ENCODE measurements at places on chromosomes 7 and 10.

- DNase-seq: no peak
Observed at GRCh38 chr10:59362959-59363381, 621 bp upstream of the FAM13C start.

DNA sequence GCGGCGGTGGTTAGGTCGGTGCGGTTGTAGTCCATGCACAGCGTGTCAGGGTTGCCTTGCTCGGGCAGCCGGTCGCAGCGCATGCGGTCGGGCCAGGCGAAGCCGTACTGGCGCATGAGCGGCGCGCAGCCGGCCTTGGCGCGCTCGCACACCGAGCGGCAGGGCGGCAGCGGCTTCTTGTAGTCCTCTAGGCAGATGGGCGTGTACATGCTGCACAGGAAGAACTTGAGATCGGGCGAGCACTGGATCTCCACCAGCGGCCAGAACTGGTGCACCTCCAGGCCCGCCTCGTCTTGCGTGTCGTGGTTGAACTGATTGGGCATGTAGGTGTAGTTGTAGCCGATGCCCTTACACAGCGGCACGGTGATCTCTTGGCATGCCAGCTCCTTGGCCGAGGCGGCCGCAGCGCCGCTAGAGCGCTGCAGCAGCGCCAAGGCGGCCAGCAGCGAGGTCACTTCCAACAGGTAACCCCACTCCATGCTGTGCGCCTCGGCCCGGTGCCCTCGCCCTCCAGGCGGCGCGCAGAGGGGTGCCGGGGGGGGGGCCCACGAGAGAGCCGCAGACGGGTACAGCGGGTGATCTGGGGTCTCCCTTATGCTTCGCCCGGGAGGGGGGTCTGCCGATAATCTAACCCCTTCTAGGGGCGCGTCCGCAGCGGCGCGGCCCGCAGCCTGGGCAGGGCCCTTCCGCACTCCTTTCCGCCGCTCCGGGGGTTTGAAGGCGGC, 983 bp downstream of the FZD8 start:
- DNase-seq: no peak

GRCh38 chr7:29243910-29244655, 49.5 kb downstream of the CHN2 start:
- no peak for DNase-seq

GRCh38 chr10:53997953-53998352, 803.1 kb downstream of the PCDH15 start:
- no peak for DNase-seq

GRCh38 chr7:44748045-44748947, at the start of gene ZMIZ2:
ZMIZ2 (plus strand) TSS chr7:44748847; CDS start chr7:44756250, 7,403 bp downstream.
- DNase-seq: peak; percentile 42

- no peak for DNase-seq
Observed at GRCh38 chr7:144665689-144666381, 170.0 kb downstream of the TPK1 start.

- no peak for DNase-seq
Observed at GRCh38 chr7:28706584-28706983, 251.5 kb downstream of the TRIL start.

DNA sequence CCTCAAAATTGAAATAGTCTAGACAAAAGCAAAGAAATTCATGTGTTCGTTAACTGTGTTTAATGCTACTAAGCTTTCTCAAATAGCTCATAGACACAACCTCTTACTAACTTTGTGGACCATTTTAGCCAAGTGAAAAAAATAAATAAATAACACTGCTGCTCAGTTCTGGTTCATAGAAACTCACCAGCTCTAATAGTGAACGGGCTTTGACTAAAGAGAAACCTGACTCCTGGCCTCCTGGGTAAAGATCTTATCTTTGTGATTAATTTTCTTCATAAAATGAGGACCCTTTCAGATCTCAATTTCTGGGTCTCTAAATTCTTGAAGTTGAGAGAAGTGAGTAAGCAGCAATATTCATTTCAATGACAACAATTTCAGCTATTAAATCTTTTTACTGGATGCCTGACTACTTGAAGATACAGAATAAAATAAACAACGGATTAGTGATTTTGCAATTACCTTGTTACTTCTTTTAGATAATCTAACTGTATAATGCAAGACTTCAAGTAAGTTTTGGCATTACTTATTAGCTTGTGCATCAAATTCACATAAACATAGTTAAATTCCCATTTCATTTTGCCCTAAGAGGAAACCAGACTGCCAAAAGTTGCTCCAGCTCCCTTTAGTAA, 3.1 kb downstream of the CADPS2 start:
- DNase-seq: no peak

GRCh38 chr10:387909-388660, 252.8 kb downstream of the ZMYND11 start:
- DNase-seq: no peak

- no peak for DNase-seq
Observed at GRCh38 chr7:143487566-143487965, 9.9 kb downstream of the TAS2R41 start.

GRCh38 chr7:4138866-4139265, 543.2 kb upstream of the FOXK1 start:
- no peak for DNase-seq

DNA sequence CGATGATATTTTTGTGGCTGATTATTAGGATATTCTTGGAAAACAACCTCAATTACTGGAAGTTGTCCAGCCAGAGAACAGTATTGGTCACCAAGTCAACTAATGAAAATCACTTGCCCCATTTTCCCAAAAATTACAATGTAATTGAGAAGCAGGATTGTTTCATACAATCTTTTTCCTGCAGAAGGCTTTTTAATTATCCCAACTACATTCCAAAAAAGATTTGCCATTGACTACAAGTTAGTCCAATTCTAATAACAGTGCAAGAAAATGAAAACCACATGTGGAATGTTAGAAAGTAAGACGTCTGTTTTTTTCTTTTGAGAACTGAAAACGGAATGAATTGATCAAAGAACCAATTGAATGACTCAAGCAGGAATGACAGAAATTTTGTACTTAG, 1195.8 kb downstream of the SORCS1 start:
- DNase-seq: no peak

- DNase-seq: no peak
Observed at GRCh38 chr7:81845744-81846241, 75.9 kb upstream of the HGF start.

GRCh38 chr7:66758950-66759628, 18.6 kb downstream of the RABGEF1 start:
- no peak for DNase-seq

- DNase-seq: no peak
Observed at GRCh38 chr7:17854261-17855047, 85.8 kb downstream of the SNX13 start.

- no peak for DNase-seq
Observed at GRCh38 chr10:115856580-115856979, 416.4 kb downstream of the GFRA1 start.

GRCh38 chr7:6293202-6293601, 20.8 kb upstream of the CYTH3 start:
- no peak for DNase-seq

- DNase-seq: no peak
Observed at GRCh38 chr10:102951316-102951715, 33.2 kb downstream of the CNNM2 start.

DNA sequence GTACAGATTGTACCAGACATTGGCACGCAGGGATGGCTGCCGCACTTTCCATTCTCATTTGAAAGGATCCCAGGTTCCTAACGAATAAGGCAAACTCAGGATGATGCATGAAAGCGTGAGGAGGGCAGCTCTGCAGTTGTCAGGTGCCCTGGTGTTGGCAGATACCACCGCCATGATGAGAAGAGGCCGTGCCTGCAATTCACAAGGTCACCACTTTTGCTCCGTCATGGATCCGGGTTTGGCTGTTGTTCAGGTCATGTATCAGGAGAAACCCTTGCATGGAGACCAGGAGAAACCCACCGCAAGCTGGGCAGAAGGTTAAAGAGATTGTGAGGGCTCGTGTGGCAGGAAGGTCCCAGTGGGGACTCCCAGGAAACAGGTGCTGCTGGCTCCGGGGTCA, 233.2 kb downstream of the KLF6 start:
- no peak for DNase-seq

- DNase-seq: no peak
Observed at GRCh38 chr7:42278344-42278743, 41.3 kb upstream of the GLI3 start.

DNA sequence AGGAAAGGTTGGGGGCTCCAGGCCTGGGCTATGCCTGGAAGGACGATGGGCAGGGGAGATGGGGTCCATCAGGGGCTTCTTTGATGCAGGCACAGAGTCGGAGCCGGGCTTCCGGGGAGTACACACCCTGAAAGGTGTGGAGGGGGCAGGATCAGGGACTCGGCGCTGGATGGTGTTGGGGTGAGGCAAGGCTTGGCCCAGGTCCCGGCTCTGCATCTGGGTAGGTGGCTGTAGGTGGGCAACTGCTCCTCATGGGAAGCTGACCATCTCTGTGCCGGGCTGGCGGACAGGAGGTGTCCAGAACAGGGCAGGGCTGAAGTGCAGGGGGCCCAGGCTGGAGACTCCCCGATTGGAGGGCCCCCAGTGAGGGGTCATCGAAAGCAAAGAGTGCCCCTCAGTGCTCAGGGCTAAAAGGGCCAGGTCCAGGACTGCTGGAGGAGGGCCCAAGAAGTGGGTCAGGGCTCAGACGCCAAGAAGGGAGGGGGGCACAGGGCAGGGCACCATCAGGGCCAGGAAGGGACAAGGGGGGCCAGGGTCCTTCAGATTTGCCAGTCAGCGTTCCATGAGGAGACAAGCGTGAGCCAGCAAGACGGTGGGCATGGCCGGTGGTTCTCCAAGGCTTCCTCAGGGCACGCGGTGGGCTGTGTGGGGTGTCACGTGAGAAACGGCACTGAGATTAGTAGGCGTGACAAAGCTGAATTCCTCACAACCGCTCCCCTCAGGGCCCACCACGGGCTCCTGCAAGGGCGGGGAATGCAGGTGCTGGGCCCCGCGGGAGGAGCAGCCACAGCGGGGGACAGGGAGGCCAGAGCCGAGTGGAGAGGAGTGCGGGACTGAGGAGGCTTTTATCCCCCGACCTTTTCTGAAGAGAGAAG, 97.0 kb downstream of the BMS1 start:
- no peak for DNase-seq

- no peak for DNase-seq
Observed at GRCh38 chr7:2559283-2559950, 638 bp downstream of the IQCE start.

DNA sequence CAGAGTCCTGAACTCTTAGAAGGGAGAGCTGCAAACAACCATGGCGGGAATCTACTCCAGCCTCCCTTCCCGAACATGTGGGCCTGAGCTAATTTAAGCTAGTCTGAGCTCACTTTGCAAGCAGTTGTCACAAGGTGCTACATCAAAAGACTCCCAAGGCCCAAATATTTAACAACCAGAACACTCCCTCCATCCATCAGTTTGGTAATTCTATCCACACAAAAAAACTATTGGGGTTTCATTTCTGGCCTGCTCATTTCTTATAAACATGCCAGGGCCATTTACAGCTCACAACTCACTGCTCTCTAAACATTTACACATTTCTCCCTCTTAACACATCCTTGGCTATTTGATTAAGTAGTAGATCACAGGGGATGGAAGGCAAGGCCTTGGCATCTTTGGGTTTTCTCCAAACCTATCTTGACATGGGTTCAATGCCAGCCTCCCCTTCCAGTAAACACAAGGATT, 263.4 kb downstream of the KCNMA1 start:
- no peak for DNase-seq

- no peak for DNase-seq
Observed at GRCh38 chr7:157927313-157927925, 590.6 kb downstream of the DNAJB6 start.

DNA sequence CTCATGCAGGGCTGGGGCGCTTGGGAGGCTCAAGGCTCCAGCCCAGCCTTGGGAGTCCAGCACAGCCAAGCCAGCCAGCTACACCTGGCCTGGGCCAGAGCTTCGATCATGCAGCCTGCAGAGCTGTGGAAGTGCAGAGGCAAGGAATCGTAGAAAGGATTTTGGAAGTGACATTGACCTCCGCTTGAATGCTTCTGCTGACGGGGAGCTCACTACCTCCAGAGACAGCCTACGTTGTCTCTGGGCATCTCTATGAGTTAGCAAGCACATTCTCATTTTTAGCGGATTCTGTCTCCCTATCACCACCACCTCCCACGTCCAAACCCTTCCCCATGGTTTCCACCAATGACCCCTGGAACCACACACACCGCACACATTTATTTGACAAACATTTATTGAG, 88.5 kb downstream of the MICALL2 start:
- DNase-seq: no peak

DNA sequence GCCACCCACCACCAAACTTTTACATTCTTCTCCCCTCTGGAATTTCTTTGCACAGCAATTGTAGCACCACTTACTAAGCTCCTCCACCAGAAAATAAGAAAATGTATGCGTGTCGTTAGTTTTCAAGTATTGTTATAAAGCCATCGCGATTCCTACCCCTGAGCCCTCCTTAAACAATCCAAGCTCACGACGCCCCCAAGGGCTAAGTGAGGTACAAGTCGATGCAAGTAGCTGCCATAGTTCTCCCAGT, 1.3 kb downstream of the FRAT2 start:
- DNase-seq: no peak

All from retinal pigment epithelial cell (primary cell).